Stimulated activated CD4-positive, alpha-beta T cell treated with anti-CD3 and anti-CD28 coated beads, Interleukin-12 subunit alpha, Interleukin-12 subunit beta, amount 100 ng/mL, for 48 hours (primary cell): ENCODE measurements at places on chromosomes 12 and 14.

DNA sequence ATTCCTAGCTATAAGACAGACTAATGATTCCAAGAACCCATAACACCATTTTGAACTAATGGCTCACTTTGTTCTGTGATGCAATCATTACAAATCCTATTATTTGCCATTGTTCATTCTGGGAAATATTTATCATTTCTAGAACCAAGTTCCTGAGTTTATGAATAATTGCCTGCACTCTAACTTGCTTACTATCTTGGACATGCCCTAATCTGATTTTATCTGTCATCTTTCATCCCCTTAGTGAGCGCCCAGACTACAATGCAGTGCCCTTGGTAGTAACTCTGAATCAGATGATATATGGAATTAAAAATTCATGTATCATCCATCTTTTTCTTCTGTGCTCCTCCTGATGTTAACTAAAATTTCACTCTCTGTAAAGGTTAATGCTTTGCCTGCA is 703.1 kb upstream of the MDGA2 start:
- DNase-seq: no peak

DNA sequence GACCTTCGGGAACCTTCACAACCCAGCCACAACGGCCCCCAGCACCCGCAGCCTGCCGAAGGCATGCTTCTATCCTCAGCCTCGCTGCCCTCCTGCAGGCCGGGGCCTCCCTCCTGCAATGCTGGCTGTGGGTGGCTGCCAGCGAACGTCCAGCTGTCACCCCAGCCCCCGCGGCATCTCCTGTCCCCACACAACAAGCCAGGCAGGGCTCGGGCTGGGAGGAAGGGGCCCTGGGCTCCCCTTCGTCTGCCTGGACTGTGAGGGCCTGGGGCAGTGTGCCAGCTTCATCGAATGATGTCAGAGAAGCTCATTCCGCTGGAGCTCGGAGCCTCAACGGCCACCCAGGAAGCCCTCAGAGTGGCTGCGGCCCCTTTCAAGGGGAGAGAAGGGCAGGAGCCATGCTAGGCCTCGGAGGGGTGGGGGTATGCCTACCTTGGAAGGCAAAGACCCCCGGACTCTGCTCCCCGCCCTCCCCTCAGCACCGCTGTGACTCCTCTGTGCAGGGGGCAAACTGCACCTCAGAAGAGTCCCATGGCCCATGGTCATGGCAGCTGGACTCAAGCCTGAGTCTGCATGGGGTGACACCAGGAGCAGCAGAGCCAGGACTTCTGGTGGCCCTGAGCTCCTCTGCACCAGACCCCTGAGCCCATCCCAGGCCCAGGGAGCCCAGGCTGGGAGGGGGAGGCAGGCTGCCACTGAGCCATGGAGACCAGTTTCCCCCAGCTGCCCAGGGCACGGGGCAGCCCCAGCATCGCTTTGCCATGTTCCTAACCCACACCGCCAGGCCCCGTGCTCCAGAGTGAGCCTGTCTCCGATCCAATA is 24.7 kb upstream of the C14orf180 start:
- DNase-seq: no peak

DNA sequence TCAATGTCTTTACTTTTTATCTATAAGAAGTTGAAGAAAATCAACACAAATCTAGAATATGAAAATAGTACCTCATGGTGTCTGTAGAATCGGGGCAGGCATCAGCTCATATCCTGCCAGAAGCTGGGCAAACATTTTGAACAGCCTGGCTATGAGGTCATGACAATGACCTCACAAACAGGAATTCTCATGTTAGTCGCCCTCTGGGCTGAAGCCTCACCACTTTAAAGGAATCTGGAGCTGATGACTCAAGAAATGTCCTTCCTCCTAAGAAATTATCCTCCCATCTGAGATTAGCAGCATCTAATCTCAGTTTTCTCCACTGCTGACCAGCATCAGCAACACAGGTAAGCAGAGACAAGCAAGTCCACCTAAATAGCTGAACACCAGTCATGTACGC is 27.1 kb downstream of the CLIP1 start:
- no peak for DNase-seq

DNA sequence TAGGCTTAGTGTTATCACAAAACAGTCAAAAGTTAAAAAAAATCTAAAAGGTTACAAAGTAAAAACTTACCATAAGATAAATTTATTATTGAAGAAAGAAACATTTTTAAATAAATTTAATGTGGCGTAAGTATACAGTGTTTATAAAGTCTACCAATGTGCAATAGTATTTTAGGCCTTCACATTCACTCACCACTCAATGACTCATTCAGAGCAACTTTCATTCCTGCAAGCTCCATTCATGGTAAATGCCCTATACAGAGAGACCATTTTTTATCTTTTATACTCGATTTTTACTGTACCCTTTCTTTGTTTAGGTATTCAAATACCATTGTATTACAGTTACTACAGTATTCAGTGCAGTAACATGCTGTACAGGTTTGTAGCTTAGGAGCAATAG is 124.5 kb downstream of the ANO4 start:
- no peak for DNase-seq

DNA sequence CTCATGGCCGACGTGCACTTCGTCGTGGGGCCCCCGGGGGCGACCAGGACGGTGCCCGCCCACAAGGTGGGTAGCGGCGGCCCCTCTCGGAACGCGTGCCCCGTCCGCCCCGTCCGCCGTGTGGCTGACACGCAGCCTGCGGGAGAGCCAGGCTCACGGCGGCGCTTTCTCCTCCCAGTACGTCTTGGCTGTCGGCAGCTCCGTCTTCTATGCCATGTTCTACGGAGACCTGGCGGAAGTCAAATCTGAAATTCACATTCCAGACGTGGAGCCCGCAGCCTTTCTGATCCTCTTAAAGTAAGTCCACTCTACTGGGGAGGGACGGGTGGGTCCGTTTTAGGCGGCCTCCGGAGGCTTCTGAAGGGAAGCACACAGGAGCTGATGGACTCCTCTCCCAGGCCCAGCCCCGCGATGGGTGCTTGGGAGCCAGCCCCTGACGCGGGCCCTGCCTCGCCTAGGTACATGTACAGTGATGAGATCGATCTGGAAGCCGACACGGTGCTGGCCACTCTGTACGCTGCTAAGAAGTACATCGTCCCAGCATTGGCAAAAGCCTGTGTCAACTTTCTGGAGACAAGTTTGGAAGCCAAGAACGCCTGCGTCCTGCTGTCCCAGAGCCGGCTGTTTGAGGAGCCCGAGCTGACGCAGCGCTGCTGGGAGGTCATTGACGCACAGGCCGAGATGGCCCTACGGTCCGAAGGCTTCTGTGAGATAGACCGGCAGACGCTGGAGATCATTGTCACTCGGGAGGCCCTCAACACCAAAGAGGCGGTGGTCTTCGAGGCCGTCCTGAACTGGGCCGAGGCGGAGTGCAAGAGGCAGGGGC is 1.1 kb downstream of the BTBD6 start:
- no peak for DNase-seq

GRCh38 chr14:105685003-105685402 is 158.6 kb downstream of the TMEM121 start:
- DNase-seq: no peak

DNA sequence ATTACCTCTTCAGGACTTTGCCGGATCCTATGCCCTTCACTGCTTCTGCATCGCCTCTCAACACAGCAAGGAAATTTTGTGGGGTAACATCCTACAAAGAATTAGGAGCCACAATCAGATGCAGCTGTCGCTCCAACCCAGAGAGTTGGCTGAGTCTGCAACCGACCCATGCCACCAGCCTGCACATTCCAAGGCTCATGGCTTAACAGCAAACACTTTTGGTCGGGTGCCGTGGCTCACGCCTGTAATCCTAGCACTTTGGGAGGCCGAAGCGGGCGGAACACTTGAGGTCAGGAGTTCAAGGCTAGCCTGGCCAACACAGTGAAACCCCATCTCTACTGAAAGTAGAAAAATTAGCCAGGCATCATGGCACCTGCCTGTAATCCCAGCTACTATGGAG is 32.3 kb downstream of the LGMN start:
- DNase-seq: no peak

DNA sequence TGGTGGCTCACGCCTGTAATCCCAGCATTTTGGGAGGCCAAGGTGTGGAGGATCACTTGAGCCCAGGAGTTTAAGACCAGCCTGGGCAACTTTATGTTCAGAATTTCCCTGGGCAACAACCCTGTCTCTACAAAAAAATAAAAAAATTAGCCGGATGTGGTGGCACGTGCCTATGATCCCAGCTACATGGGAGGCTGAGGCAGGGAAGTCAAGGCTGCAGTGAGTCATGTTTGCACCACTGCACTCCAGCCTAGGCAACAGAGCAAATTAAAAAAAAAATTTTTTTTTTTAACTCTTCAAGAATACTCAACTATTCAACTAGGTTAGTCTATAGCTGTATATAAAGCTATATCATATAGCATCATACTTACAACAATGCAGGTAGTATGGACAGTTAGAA is 113.0 kb downstream of the RALGAPA1 start:
- DNase-seq: no peak

- no peak for DNase-seq
These were observed 12.5 kb upstream of the TMEM119 start for GRCh38 chr12:108610336-108610815.

DNA sequence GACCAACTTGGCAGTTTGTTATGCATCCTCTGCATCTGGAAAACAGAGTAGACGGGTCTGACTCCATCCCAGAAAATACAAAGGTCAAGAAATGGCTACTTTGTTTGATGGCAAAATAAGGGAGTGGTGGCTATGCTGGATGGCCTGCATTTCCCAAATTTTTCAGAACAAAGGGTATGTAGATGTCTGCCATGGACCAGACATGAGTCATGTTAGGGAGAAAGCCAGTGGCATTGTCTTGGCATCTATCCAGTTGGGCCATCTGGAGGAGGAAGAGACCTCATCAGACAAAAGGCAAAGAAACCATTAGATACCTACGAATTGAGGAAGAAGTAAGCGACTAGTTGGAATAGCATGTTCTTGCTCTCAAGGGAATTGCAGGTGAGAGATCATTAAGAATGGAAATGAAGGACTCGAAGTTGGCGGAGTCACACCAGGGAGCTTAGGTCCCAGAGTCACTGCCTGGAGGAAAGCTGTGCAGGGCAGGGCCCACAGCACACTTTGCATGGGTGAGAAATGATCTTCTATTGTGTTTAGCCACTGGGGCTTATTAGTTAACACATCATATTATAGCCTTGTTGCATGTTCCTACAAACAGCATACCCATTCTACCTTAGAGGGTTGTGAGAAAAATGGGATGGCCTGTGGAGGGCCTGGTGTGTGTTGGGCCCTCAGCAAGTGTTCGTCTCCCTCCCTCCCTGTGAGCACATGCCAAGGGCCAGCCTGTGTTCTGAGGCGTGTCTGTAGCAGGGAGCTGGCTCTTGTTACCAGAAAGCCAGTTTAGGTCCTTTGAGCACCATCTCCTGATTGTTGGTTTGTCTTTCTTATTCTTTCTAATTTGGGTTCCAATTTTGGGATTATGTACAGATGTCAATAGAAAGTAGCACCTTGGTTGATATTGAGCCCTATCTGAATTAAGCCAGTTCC is 119.4 kb downstream of the KTN1 start:
- no peak for DNase-seq

DNA sequence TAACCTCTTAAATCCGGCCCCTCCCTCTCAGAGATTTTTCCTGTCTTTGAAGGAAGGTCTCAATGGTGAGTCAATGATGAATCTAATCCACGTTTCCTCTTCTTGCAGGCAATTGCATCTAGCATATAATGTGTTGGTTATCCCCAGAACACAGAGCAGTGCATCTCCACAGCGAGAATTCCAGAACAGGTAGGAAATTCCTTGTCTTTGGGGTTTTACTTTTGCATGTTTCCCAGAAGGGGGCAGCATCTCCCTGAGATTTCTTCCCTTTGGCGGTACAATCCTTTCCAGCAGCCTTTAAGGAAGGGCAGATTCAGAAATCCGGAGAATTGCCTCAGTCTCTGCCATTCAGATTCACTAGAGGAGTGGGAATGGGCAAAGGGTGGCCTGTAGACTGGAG is 128.0 kb downstream of the KCNA5 start:
- DNase-seq: no peak

DNA sequence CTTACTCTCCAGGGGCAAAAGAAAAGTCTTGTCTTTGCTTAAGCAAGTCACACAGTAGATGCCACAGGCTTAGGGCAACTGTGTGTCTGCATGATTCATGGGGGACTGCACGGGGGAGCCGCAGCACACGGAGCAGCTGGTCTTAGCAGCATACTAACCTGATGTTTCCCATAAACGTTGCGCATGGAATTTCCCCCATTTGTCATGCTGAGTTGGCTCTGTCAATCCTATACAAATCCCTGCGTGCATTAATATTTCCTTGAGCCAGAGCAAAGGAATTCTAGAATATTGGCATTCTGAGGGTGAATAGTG is 71.2 kb downstream of the SAMD4A start:
- no peak for DNase-seq

DNA sequence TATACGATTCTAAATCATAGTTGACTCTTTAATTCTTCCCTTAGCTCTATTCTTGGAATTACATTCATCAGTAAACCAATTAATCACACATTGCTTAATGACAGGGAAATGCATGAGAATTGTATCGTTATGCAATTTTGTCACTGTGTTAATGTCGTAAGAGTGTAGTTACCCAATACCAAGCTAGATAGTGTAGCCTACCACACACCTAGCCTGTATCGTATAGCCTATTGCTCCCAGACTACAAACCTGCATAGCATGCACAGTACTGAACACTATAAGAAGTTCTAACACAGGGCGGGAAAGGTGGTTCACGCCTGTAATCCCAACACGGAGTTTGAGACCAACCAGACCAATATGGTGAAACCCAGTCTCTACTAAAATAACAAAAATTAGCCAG is 24.7 kb downstream of the HNRNPC start:
- no peak for DNase-seq

DNA sequence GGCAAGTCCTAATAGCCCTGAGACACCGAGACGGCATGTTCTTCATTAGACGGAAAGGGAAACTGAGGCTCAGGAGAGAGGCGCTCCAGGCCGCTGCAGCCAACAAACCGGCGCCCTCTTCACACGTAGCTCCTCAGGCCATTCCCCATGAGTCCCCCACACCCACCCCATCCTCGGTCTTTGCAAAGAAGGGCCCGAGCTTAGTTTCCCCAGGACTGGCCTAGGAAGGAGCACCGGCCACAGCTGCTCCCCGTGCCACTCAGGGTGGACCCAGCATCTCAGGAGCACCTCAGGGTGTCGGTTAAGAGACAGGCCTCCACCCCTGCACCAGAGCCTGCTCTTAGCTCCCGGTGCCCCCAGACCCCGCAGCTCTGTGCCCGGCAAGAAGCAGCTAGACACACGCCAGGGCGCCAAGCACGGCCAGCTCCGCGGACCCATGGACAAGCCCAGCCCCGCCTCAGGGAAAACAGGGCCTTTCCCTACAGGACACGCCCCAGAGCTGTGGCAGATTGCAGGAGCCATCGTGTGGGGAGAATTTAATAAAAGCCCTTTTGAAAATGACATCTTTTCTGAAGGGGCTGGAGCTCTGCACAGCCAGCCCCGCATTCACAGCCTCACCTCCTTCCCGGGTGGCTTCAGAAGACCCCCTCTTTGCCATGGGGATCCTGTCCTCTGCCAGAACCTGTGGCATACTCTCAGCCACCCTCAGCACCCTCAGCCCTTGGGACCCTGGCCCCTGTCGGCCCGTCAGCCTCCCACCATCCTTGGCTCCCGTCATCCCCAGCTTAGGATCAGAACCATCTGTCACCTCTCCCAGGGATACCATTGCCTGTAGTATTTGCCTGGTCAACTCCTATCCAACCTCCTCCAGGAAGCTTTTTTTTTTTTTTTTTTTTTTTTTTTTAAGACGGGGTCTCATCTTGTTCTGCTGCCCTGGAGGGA is 59.7 kb downstream of the LGMN start:
- DNase-seq: no peak
